ENCODE measurements at places on chromosomes 6 and 20. TPM values are rescaled to one million over a fixed set of nuclear protein-coding genes. Genes with fewer than 3 reads are reported as not detected.

- H3K27ac ChIP-seq, result no peak overlapping the region
- H3K27me3 ChIP-seq, result peaks cover 7% of the 10 kb centered on the region
- no peaks in the 10 kb centered on the region for H3K4me1 ChIP-seq
- H3K36me3 ChIP-seq, result no peaks in the 10 kb centered on the region
- no peak for DNase-seq
Observed at GRCh38 chr6:167761794-167762258, 64.9 kb upstream of the AFDN start.

GRCh38 chr20:40744072-40744817, 55.2 kb upstream of the MAFB start:
- no peaks in the 10 kb centered on the region for H3K4me1 ChIP-seq
- no peak overlapping the region for H3K27ac ChIP-seq
- no peak overlapping the region for H3K4me3 ChIP-seq
- peaks cover 21% of the 10 kb centered on the region for H3K27me3 ChIP-seq
- no peaks in the 10 kb centered on the region for H3K36me3 ChIP-seq

GRCh38 chr6:22095836-22096235, 201.0 kb downstream of the PRL start:
- H3K4me3 ChIP-seq, result no peak overlapping the region
- H3K36me3 ChIP-seq, result no peaks in the 10 kb centered on the region
- H3K4me1 ChIP-seq, result peaks cover 19% of the 10 kb centered on the region
- no peak for DNase-seq
- peaks cover 1% of the 10 kb centered on the region for H3K27me3 ChIP-seq

DNA sequence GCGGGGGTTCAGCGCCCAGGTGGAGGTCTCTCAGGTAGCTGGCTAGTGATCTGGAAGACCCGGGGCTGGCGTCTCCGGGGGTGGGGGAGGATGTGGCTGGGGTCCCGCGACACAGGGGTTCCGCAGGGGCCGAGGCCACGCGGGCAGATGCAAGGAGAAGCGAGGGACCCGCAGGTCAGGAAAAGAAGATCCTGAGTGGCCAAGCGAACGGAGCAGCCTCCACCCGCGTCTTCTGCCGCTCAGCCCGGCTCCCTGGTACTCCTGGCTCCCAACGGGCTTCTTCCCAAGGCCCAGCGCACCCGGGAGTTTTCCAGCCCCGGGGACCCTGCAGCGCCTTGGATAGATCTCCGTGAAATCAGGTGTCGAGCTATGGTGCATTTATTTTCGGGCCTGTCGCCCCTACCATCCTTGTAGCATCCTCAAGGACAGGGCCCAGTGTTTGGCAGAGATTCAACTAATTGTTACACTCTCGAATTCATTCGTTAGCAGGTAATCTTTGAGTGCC, 682 bp upstream of the CHD6 start:
- H3K27ac ChIP-seq, result no peak overlapping the region
- peaks cover 42% of the 10 kb centered on the region for H3K4me1 ChIP-seq
- peak overlapping the region; percentile 88 for H3K4me3 ChIP-seq
- H3K36me3 ChIP-seq, result peaks cover 4% of the 10 kb centered on the region

The BTN1A1 gene
- not detected for total RNA-seq

DNA sequence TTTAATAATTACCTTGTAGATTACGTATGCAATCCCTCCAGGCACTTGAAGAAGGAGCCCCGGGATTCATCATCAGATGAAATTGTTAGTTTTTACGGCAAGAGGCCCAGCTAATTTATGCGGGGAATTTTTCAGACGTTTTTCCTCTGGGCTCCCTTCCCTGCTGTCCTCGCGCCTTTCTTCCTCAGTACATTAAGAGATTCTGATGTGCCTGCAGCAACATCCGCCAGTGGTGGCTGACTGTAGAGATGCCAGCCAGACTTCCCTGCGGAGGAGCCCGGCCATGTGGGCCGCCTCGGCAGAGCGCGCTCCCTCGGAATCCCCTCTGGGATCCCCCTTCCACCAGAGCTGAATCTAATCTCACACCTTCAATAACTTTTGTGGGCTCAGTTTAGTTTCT, 46.4 kb upstream of the POU3F2 start:
- H3K36me3 ChIP-seq, result no peaks in the 10 kb centered on the region
- no peaks in the 10 kb centered on the region for H3K4me1 ChIP-seq
- no peak for DNase-seq
- H3K27me3 ChIP-seq, result peaks cover 31% of the 10 kb centered on the region

DNA sequence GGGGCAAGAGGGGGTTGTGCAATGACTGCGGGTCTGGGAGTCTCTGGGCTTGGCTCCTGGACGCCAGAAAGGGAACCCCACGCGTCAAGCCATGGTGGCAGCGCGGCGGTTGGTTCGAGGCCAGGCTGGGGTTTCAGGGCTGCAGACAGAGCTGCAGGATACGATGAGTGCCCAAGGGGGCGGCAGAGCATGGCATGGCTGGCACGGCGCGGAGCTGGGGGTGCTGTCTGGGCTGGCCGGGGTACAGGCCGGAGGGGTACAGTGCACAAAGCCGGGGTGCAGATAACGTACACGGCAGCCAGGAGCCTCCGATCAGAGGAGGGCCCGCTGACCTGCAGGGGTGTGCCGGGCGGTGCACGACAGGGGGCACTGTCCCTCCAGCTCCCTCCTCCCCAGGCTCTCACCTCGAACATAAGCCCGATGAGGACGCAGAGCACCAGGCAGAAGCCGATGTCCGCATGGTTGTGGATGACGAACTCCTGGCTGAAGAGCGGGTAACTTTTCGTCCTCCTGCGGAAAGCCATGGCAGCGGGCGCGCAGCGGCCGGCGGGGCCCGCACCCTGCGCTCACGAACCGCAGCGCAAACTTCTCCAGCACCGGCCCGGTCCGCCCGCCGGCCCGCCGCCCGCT, 353 bp downstream of the TRAM2 start:
- peaks cover 38% of the 10 kb centered on the region for H3K4me1 ChIP-seq
- H3K27me3 ChIP-seq, result no peaks in the 10 kb centered on the region
- H3K36me3 ChIP-seq, result peaks cover 1% of the 10 kb centered on the region
- peak; percentile 75 for DNase-seq

GRCh38 chr6:125262016-125263013, 39.5 kb downstream of the HDDC2 start:
- H3K36me3 ChIP-seq, result peaks cover 2% of the 10 kb centered on the region
- H3K27me3 ChIP-seq, result no peaks in the 10 kb centered on the region
- H3K27ac ChIP-seq, result no peak overlapping the region
- H3K4me1 ChIP-seq, result no peaks in the 10 kb centered on the region
- no peak overlapping the region for H3K4me3 ChIP-seq

- no peaks in the 10 kb centered on the region for H3K36me3 ChIP-seq
- no peak overlapping the region for H3K27ac ChIP-seq
- H3K4me1 ChIP-seq, result no peaks in the 10 kb centered on the region
- no peak for DNase-seq
- no peak overlapping the region for H3K4me3 ChIP-seq
Observed at GRCh38 chr6:88143421-88144157, 22.6 kb downstream of the CNR1 start.

GRCh38 chr20:16562259-16562658, 11.0 kb downstream of the KIF16B start:
- no peak for DNase-seq
- no peaks in the 10 kb centered on the region for H3K27me3 ChIP-seq
- H3K36me3 ChIP-seq, result peaks cover 2% of the 10 kb centered on the region
- peaks cover 12% of the 10 kb centered on the region for H3K4me1 ChIP-seq
- H3K4me3 ChIP-seq, result no peak overlapping the region

DNA sequence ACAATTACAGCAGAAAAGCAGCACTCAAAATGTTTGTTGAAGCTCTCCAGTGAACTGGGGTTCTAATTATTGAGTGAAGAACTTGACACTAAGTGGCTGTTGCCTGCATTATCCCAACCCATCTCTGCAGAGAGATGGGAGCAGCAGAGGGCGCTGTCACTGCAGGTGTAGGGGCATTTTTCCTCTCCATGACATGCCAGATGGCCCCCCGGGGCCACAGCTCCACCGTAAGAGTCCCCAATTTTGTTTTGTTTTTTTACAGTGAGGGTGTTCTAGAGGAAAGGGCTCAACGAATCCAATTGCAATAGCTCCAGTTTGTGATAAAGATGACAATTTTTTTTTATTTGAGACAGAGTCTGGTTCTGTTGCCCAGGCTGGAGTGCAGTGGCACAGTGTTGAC, 1.9 kb upstream of the FUCA2 start:
- peak overlapping the region; percentile 37 for H3K4me3 ChIP-seq
- H3K27me3 ChIP-seq, result no peaks in the 10 kb centered on the region
- H3K4me1 ChIP-seq, result peaks cover 42% of the 10 kb centered on the region
- DNase-seq, result peak; percentile 59
- H3K36me3 ChIP-seq, result peaks cover 3% of the 10 kb centered on the region

GRCh38 chr6:53937461-53937860, 142.7 kb downstream of the LRRC1 start:
- H3K4me1 ChIP-seq, result peaks cover 19% of the 10 kb centered on the region
- DNase-seq, result no peak
- H3K4me3 ChIP-seq, result no peak overlapping the region

DNA sequence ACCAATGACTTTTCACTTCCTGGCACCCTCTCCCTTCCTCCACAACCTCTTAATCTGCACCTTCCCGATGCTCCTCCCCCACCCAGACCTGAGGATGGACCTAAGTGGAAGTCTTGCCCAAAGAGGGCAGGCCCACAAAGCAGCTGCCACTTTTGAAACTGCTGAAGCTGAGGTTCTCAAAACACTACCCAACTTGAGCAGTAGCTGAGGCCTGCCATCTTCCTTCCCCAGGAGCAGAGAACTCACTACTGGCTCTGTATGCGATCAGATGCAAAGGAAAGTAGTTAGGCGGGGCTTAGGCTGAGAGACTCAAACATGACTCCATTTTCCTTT, 1.5 kb downstream of the HM13 start:
- no peaks in the 10 kb centered on the region for H3K27me3 ChIP-seq
- H3K36me3 ChIP-seq, result peaks cover 4% of the 10 kb centered on the region
- no peak overlapping the region for H3K27ac ChIP-seq
- no peak overlapping the region for H3K4me3 ChIP-seq
- H3K4me1 ChIP-seq, result peaks cover 17% of the 10 kb centered on the region

- peaks cover 8% of the 10 kb centered on the region for H3K36me3 ChIP-seq
- DNase-seq, result peak; percentile 17
- peak overlapping the region; percentile 68 for H3K27ac ChIP-seq
- no peaks in the 10 kb centered on the region for H3K27me3 ChIP-seq
- H3K4me1 ChIP-seq, result peaks cover 49% of the 10 kb centered on the region
Observed at GRCh38 chr6:154751011-154751800, 18.0 kb downstream of the SCAF8 start.

The EPHA7 gene
- total RNA-seq, result not detected

- H3K27me3 ChIP-seq, result no peaks in the 10 kb centered on the region
- peaks cover 85% of the 10 kb centered on the region for H3K4me1 ChIP-seq
- H3K36me3 ChIP-seq, result peaks cover 18% of the 10 kb centered on the region
- no peak for DNase-seq
- peak overlapping the region; percentile 100 for H3K27ac ChIP-seq
Observed at GRCh38 chr20:44990957-44991356, 24.6 kb downstream of the STK4 start.

GRCh38 chr20:12906361-12906760, 102.4 kb upstream of the SPTLC3 start:
- H3K36me3 ChIP-seq, result no peaks in the 10 kb centered on the region
- H3K4me3 ChIP-seq, result no peak overlapping the region
- H3K27ac ChIP-seq, result no peak overlapping the region

- H3K27me3 ChIP-seq, result no peaks in the 10 kb centered on the region
- no peaks in the 10 kb centered on the region for H3K36me3 ChIP-seq
- no peak for DNase-seq
- no peak overlapping the region for H3K4me3 ChIP-seq
Observed at GRCh38 chr20:11035211-11035610, 361.4 kb upstream of the JAG1 start.

DNA sequence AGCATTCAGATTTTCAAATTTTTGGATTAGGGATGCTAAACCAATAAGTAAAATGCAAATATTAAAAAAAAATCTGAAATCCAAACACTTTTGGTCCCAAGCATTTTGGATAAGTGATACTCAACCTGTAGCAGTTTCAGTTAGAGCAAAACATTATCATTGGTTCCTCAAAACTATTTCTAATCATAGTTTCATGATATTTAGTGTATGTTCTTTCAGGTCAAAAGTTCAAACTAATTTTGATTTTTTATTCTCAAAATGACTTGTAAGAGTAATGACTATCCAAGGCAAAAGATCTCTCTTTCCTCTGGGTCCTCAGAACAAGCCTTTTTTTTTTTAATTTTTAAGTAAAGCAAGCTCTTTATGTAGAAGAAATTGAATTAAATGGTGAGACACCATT, 64.0 kb upstream of the TFB1M start:
- no peak overlapping the region for H3K4me3 ChIP-seq
- no peak for DNase-seq
- no peaks in the 10 kb centered on the region for H3K36me3 ChIP-seq
- peaks cover under 1% of the 10 kb centered on the region for H3K27me3 ChIP-seq
- H3K4me1 ChIP-seq, result peaks cover 12% of the 10 kb centered on the region

The SPAG4 gene
- 8.7 TPM for total RNA-seq

- H3K4me3 ChIP-seq, result peak overlapping the region; percentile 92
- H3K27me3 ChIP-seq, result no peaks in the 10 kb centered on the region
- H3K36me3 ChIP-seq, result peaks cover 8% of the 10 kb centered on the region
- H3K27ac ChIP-seq, result peak overlapping the region; percentile 85
- H3K4me1 ChIP-seq, result peaks cover 56% of the 10 kb centered on the region
Observed at GRCh38 chr20:36950414-36951197, 902 bp downstream of the SAMHD1 start.

DNA sequence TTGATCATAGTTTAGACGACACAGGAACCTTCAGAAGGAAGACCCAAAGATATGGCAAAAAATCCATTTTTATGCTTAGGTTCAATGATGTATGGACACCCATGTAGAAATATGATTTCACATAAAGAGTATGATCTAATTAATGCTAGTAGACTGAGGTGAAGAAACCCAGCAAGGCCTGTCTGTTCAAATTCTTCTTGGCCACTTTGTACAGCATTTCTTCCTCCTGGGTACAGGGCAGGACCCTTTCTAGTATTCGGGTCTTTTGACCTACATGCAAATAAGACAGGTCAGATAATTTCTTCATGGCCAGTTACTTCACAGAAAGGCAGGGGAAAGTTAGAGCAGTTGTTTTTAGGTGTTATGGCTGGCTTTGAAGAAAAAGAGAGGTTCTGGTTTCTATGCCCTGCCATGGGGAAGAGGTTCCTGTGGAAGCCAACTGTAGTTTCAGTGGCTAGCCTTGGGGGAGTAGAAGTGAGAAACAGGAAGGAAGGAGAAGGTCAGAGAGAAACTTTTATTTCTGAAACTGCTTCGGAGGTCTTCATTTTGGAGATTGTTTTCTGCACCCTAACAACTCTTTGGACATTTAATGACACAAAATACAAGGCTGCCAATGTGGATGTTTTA, 208.3 kb downstream of the PTPRK start:
- no peak overlapping the region for H3K27ac ChIP-seq
- no peaks in the 10 kb centered on the region for H3K36me3 ChIP-seq
- no peak for DNase-seq
- H3K27me3 ChIP-seq, result no peaks in the 10 kb centered on the region
- peaks cover 8% of the 10 kb centered on the region for H3K4me1 ChIP-seq
- H3K4me3 ChIP-seq, result no peak overlapping the region

The ULBP1 gene
- 12.4 TPM for total RNA-seq

DNA sequence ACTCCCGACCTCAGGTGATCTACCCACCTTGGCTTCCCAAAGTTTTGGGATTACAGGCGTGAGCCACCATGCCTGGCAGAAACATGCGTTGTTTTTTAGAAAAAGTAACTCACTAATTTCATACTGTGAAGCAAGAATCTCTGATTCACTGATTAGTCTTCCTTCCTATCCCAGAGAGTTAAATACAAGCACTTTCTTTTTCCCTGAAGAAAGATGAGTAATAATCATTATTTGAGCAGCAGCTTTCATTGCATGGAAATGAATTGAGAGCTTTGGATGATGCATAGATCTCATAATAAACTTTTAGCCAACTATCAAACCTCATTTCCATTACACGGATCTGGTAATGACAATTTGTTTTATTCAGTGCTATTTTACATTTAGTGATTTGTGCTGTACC, 892.5 kb upstream of the EYS start:
- no peak overlapping the region for H3K4me3 ChIP-seq
- H3K36me3 ChIP-seq, result no peaks in the 10 kb centered on the region
- H3K27ac ChIP-seq, result no peak overlapping the region
- no peak for DNase-seq
- H3K27me3 ChIP-seq, result no peaks in the 10 kb centered on the region

The PYGB gene
- total RNA-seq, result 43.7 TPM
